ENCODE measurements at places on chromosomes 2 and 18.

GRCh38 chr2:120857931-120858330 is 122.3 kb downstream of the GLI2 start:
- no peak for DNase-seq

DNA sequence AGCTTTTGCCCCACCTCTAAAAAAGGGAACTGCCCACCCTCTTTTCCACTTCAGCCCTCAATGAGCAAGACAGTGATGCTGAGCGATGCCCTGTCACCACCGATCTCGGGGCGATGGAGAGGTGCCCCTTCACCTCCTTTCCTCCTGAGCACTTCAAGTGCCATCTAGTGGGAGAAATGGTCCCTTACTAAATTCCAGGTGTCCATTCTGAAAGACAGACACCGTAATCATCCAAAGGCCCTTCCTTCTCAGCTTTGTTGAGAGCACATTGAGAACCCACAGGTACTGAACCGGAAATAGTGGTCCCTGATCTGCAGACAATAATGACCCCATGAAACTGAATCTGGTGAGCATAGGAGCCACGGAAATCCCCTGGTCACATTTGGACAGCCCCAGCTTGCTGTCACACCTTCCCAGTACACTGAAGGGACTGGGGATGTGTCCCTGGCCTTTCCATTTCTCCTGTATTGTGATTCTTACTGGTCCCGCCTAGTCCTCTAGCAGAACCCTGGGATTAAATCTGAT is 38.5 kb downstream of the KCTD18 start:
- no peak for DNase-seq

GRCh38 chr2:236656721-236657120 is 87.1 kb downstream of the ACKR3 start:
- DNase-seq, result no peak

DNA sequence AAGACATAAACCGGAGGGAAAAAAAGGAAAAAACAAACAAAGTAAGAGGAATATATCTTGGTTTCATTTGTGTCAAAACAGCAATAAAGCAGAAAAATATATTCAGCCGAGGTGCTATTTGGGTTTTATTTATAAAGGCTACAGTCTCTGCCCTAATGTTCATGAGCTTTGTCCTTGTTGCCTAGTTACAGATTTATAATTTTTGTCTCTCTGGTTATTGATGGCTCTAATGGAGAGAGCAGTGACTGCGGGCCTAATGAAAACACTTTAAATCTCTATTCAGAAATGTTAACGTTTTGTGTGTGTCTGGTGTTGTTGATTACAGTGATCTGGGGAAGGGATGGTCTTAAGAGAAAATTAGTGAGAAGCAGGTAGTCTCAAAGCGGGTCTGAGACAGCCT is 854.0 kb upstream of the LRRTM1 start:
- DNase-seq, result no peak

GRCh38 chr2:178517496-178517895 is 37.2 kb downstream of the PLEKHA3 start:
- DNase-seq, result no peak

GRCh38 chr18:23277399-23277798 is 142.1 kb downstream of the CABLES1 start:
- DNase-seq, result no peak

DNA sequence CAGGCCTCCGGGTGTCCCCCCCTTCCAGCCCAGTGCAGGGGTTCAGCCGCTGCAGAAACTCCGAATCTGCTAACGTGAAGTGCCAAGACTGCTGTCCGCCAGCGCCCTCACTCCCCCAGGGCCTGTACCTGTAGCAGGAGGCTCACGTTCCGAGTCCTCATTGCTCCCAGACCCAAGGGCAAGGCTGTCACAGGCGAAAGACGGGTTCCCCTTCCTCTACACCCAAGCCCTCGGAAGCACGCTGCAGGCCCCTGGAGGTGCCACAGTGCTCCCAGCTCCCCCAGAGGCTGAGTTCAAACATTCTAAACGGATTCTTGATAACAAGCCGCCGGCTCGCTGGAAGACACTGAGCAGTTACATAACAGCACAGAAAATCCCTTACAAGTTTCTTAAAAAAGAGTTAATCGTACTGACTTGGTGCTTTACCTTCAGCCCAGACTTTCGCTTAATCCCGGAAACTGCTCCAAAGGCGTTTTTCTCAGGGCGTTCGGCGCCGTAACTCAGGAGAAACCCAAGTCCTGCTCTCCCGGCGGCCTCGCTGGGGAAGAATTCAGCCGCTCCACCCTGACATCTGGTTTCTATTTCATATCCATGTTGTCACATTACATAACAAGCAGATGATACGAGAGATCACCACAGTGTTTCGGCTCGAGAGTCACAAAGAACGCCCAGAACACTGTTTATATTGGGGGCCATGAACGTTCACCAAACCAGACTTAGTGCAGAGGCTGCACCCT is 92.0 kb downstream of the HDAC4 start:
- no peak for DNase-seq

- no peak for DNase-seq
These were observed 60.9 kb downstream of the SOWAHC start for GRCh38 chr2:109674894-109675534.

DNA sequence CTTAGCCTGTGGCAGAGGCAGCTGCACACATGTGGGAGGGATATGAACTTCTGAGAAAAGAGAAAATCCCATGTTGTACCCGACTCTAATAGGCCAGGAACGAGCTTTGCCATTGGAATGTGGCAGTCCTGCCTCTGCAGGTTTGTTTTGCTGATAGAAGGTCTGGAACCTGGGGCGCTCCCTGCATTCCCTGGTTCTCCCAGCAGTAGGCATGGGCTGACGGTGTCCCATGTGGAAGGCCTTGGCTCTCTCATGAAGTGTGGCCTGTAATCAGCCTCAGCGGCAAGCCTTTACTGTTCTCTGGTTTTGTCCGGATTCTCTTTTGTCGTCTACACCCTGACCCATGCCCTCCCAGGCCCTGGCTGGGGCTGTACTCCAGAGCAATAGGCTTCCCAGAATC is 72.3 kb downstream of the KIF5C start:
- DNase-seq, result no peak

GRCh38 chr2:105315314-105315713 is 14.2 kb downstream of the TGFBRAP1 start:
- DNase-seq, result no peak

GRCh38 chr2:246489-247144 is 17.2 kb downstream of the SH3YL1 start:
- DNase-seq, result no peak

Measured in activated CD8-positive, alpha-beta memory T cell treated with anti-CD3 and anti-CD28 coated beads for 4 hours (primary cell).